Endothelial cell (in vitro differentiated cells): ENCODE measurements at places on chromosomes 3 and 15. TPM values are rescaled to one million over a fixed set of nuclear protein-coding genes. Genes with fewer than 3 reads are reported as not detected.

- H3K4me3 ChIP-seq, result no peak overlapping the region
- no peak overlapping the region for H3K27ac ChIP-seq
- no peaks in the 10 kb centered on the region for H3K4me1 ChIP-seq
- no peak for DNase-seq
- H3K27me3 ChIP-seq, result peaks cover 1% of the 10 kb centered on the region
Observed at GRCh38 chr3:72606005-72606800, 242.0 kb downstream of the SHQ1 start.

- no peak overlapping the region for H3K4me3 ChIP-seq
- H3K36me3 ChIP-seq, result no peaks in the 10 kb centered on the region
- no peak for DNase-seq
- no peak overlapping the region for H3K27ac ChIP-seq
- H3K27me3 ChIP-seq, result no peaks in the 10 kb centered on the region
Observed at GRCh38 chr3:154111365-154111935, 9.7 kb upstream of the ARHGEF26 start.

Gene TEX55
- not detected for total RNA-seq

GRCh38 chr3:33146791-33147445 lies 33.1 kb downstream of the CRTAP start:
- peaks cover 24% of the 10 kb centered on the region for H3K36me3 ChIP-seq
- peaks cover 25% of the 10 kb centered on the region for H3K4me1 ChIP-seq
- no peak overlapping the region for H3K27ac ChIP-seq
- peaks cover 6% of the 10 kb centered on the region for H3K27me3 ChIP-seq
- DNase-seq, result no peak

DNA sequence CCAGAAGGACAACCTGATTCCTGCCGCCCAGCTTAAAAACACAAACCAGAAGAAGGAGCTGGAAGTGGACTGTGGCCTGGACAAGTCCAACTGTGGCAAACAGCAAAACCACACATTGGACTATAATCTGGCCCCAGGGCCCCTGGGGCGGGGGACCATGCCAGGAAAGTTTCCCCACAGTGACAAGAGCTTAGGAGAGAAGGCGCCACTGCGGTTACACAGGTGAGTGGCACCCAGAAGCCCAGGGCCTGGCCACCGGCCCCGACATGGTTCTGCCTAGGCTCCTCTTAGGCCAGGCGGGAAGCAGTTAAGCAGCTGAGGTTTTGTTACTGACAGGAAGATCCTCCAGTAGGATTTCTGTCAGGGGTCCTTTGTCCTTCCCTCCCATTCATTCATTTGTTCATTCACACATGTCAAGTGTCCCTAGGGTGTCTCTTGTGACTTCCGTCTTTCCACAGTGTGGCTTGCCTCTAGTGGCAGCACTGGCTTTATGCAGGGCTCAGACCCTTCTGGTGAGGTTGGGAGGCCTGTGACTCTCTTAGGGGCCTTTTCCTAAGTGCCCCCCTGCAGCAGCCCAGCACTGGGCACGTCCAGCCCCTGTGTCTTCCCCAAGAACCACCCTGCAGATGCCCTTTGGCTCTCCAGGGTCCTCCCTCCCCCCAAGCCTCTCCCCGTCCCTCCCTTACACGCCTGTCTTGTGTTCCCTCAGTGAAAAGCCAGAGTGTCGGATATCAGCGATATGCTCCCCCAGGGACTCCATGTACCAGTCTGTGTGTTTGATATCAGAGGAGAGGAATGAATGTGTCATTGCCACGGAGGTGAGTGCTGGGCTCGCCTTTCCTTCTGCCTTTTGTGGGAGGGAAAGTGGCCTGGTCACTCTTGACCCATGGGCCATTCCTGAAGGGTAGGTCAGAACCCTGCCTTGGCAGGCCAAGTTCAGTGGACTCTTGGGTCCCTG lies 7.8 kb downstream of the DLL4 start:
- H3K4me3 ChIP-seq, result peak overlapping the region; percentile 97
- H3K4me1 ChIP-seq, result peaks cover 76% of the 10 kb centered on the region
- no peak for DNase-seq
- H3K27ac ChIP-seq, result peak overlapping the region; percentile 53
- peaks cover 34% of the 10 kb centered on the region for H3K27me3 ChIP-seq

Gene CCDC50
- total RNA-seq, result 63.5 TPM

GRCh38 chr15:36263666-36264065 lies 315.8 kb upstream of the CDIN1 start:
- H3K4me3 ChIP-seq, result no peak overlapping the region
- no peaks in the 10 kb centered on the region for H3K4me1 ChIP-seq
- DNase-seq, result no peak
- H3K36me3 ChIP-seq, result no peaks in the 10 kb centered on the region
- no peaks in the 10 kb centered on the region for H3K27me3 ChIP-seq

Gene KPNA4
- total RNA-seq, result 57.1 TPM

DNA sequence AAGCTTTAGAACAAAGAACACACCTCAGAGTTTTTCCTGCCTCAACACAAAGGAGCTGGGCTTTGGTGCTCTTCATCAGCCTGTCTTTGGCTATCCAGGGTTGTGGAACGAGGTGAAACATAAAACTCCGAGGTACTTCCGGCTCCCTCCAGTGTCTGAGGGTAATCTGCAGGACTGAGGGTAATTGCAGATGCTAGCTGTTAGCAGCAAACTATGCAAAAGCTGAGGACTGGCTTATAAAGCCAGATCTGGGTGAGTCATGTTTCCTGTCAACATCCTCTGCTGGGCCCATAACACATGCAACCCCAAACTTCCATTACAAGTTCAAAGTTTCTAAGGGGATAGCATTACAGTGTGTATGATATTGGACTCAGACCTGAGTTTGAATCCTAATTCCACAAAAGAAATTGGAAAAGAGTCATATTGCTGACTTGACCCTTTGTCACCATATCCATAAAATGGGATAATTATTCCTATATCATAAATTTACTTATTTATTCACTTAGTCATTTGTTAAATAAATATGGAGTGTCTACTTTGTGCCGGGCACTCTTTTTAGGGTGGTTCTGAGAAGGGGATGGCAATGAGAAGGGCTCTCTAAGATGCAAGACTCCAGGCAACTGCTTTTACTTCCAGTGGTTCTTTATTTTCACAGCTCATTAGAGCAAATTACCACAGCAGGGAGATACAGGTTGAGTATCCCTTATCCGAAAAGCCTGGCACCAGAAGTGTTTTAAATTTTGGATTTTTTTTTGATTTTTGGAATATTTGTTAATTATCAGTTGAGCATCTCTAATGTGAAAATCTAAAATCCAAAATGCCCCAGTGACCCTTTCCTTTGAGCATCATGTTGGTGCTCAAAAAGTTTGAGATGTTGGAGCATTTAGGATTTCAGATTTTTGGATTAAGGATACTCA lies 9.5 kb upstream of the TRIM69 start:
- peak overlapping the region; percentile 90 for H3K27ac ChIP-seq
- no peaks in the 10 kb centered on the region for H3K27me3 ChIP-seq
- no peak for DNase-seq
- peaks cover 3% of the 10 kb centered on the region for H3K36me3 ChIP-seq
- H3K4me1 ChIP-seq, result peaks cover 17% of the 10 kb centered on the region
- no peak overlapping the region for H3K4me3 ChIP-seq

Gene PLAAT1
- 1.7 TPM for total RNA-seq

DNA sequence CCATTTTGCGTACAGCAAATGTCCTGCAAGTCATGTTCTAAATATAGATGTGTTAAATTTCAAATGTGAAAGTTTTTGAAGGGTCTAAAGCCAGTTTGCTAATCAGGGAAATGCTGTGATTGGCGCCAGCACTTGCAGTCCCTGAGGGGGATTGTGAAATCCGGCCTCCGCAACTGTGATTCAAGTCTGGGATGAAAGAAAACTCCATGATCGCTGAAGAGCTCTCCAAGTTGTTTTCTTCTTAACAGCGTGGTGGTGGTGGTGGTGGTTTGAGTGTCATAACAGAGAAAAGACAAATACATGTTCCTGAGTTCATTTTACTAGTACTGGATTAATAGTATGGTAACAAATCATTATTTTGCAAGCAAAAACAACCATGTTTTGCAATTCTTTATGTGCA lies 51.8 kb downstream of the MITF start:
- no peak overlapping the region for H3K27ac ChIP-seq
- no peaks in the 10 kb centered on the region for H3K27me3 ChIP-seq
- H3K4me1 ChIP-seq, result peaks cover 13% of the 10 kb centered on the region
- no peaks in the 10 kb centered on the region for H3K36me3 ChIP-seq
- no peak for DNase-seq

Gene CP
- 0.44 TPM for total RNA-seq

DNA sequence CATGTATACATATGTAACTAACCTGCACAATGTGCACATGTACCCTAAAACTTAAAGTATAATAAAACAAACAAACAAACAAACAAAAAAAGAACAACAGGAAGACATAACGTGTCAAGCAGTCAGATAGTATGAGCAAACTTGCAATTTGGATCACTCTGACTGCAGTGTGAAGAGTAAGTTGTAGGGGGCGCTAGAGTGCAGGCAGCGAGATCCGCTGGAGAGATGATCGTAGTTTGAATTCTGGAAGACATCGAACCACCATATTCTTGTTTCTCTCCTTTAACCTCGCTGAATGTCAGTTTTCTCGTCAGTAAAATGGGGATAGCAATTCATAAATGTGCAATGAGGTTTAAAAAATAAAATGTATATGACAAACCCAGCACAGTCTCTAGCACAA lies 165.2 kb upstream of the LMCD1 start:
- no peak overlapping the region for H3K4me3 ChIP-seq
- DNase-seq, result no peak
- H3K27me3 ChIP-seq, result peaks cover 4% of the 10 kb centered on the region
- H3K36me3 ChIP-seq, result no peaks in the 10 kb centered on the region

- H3K36me3 ChIP-seq, result peaks cover 5% of the 10 kb centered on the region
- H3K4me1 ChIP-seq, result no peaks in the 10 kb centered on the region
- no peak overlapping the region for H3K27ac ChIP-seq
- H3K27me3 ChIP-seq, result peaks cover 5% of the 10 kb centered on the region
- DNase-seq, result no peak
- H3K4me3 ChIP-seq, result no peak overlapping the region
Observed at GRCh38 chr3:151445273-151446001, 15.4 kb downstream of the IGSF10 start.

Gene ROPN1
- total RNA-seq, result not detected

DNA sequence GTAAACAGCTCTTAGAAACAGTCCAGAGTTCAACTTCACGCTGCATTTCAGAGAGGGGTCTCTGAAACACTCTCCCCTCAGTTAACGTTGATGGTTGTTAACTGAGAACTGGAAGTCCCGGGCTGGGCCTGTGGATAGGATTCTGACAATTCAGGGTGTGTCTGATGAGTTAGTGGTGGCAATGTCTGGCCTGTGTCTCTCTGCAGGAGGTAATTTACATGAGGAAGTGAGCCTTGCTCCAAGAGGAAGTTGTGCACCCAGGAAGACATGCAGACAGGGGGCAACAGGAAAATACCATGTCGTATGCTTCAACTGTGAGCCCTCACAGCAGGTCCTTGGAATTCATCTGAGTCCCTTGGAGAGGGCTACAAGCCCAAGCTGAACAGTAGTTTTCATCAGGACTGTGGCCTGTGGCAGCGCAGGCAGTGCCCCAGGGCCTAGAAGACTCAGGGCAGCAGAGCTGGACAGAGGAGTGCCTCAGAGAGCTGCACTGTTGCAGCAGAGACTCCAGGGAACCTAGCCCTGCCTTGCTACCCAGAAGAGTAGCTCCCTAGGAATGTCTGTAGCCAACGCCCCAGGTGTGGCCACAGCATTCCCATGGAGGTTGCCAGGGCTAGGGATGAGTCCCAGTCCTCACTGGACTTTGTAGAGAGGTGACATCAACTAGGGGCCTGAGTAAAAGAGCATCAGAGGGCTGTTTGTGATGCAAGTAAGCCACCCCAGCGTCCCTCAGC lies 104.6 kb upstream of the SELENOK start:
- H3K36me3 ChIP-seq, result peaks cover 6% of the 10 kb centered on the region
- no peak overlapping the region for H3K27ac ChIP-seq
- H3K27me3 ChIP-seq, result peaks cover 7% of the 10 kb centered on the region
